A549 treated with Mapracorat at 1 μM for 4 hours (cell line): ENCODE measurements at places on chromosomes 1 and 21. TPM values are rescaled to one million over a fixed set of nuclear protein-coding genes. Genes with fewer than 3 reads are reported as not detected.

Gene IL19
- 0.13 TPM in 1 of 5 replicates, not detected in the others for total RNA-seq

Gene RUNX1
- total RNA-seq, result 5.7 to 10.5 TPM (median 9.0 TPM) in 5 replicates

Gene WNT2B
- total RNA-seq, result 0.12 to 0.28 TPM (median 0.23 TPM) in 5 replicates

Gene KCNT2
- 0.03 to 0.05 TPM (median 0.04 TPM) in 3 of 5 replicates, not detected in the others for total RNA-seq
